ENCODE measurements at places on chromosomes 7 and 10.

DNA sequence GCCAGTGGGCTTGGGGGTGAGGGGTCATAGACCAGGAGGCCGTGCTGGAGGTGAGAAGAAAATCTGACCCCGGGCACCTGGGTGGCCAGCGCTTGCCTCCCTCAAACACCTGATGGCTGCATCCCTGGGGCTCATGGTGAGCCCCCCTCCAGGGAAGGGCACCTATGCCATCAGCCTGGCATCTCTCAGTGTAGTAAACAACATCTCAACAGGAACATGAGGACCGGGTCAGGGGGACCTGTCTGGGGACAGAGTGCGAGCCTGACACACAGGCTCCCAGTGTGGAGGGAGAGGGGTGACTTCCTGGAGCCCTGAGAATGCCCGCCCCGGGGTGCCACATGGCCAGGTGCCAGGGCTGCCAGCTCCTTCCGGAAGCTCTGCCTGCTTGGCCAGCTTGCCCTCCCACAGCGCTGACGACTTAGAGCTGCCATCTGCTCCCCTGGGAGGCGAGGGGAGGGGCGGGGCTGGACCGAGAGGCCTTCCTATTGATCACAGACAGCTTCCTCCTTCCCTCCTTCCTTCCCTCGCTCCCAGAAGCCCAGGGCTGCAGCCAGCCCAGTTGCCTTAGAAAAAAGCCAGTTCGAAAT lies 12.3 kb downstream of the STX1A start:
- DNase-seq = no peak

DNA sequence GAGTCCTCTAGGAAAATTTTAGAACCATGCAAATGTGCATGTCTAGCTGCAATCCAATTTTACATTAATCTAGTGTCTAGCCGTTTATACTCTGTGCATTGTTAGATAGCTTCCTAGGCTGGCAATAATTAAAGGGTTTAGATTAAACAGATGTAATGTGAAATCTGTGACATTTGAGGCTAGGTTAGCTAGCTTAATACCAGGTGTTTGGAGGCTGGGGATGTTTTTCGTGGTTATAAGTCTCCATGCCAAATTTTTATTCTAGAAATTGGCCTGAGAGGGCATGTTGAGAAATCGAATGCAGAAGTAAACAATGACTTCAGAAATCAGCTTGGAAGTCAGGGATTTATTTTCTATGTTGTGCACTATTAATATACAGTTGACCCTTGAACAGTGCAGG lies 94.2 kb downstream of the ST7 start:
- no peak for DNase-seq

GRCh38 chr10:101062232-101063049 lies 652 bp downstream of the KAZALD1 start:
- DNase-seq = no peak

DNA sequence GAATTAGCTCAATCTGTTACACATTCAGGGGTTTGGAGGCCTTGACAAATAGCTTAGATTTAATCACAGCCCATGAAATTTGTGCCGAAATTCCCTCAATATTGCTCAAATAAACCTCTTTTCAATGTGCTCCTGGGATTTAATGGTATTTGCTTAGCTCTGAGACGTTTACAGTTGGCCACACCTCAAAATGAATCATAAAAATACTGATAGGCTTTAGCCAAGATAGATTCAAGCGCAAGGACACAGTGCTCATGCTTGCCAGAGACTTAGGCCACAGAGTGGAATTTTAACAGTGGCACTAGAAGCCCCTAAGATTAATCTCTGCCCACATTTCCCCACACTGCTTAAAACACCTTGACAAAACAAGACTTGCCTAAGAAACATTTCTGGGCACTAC lies 2.3 kb upstream of the SEMA3C start:
- DNase-seq = no peak

DNA sequence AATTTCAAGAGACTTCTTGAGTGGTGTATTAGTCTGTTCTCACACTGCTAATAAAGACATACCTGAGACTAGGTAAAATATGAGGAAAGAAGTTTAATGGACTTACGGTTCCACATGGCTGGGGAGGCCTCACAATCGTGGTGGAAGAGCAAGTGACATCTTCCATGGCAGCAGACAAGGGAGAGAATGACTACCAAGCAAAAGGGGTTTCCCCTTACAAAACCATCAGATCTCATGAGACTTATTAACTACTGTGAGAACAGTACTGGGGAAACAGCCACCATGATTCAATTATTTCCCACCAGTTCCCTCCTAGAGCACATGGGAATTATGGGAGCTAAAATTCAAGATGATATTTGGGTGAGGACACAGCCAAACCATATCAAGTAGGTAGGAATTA lies 150.5 kb downstream of the PCDH15 start:
- no peak for DNase-seq

DNA sequence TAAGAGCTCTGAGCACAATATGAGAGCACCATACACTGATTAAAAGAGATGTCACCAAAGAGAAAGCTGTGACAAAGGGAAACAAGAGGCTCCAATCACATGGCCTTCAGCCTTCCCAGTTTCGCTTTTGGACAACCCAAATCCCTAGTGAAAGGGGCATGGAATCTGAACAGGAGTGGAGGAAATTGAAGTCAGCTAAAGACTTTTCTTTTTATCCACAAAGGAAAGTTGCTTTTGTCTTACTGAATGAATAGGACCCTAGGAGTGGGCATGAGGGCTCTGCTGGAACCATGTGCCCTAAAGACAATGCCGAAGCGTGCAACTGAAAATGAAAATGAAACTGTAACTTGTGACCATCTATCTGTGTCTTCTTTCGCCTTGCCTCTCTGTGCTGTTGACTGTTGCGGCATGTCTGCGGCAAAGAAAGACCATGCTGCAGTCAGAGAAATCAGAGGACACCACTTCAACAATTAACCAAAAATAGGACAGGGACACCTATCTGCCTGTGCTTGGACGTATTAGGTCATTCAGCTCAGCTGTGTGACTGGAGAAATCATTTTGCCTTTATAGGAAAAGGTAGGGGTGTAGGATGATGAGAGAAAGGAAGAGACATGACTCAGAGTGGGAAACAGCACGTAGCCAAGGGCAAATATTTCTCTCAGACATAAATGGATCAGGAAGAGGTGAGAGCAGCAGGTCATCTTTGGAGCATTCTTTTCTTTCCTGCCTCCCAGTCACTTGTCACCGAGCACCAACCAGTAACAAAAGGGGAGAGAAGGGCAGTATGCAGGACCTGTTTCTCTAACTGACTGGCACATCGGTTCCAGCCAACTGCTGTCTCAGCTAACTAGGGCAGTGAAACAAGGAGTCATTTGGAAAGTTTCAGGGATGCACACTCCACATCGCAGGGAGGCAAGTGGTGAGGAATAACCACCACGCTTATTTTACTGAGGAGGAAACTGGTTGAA lies 12.3 kb downstream of the CAV2 start:
- DNase-seq = no peak
